Keratinocyte (primary cell): ENCODE measurements at places on chromosomes 4 and X.

GRCh38 chrX:87583679-87584078 is 66.1 kb downstream of the KLHL4 start:
- DNase-seq, result no peak

DNA sequence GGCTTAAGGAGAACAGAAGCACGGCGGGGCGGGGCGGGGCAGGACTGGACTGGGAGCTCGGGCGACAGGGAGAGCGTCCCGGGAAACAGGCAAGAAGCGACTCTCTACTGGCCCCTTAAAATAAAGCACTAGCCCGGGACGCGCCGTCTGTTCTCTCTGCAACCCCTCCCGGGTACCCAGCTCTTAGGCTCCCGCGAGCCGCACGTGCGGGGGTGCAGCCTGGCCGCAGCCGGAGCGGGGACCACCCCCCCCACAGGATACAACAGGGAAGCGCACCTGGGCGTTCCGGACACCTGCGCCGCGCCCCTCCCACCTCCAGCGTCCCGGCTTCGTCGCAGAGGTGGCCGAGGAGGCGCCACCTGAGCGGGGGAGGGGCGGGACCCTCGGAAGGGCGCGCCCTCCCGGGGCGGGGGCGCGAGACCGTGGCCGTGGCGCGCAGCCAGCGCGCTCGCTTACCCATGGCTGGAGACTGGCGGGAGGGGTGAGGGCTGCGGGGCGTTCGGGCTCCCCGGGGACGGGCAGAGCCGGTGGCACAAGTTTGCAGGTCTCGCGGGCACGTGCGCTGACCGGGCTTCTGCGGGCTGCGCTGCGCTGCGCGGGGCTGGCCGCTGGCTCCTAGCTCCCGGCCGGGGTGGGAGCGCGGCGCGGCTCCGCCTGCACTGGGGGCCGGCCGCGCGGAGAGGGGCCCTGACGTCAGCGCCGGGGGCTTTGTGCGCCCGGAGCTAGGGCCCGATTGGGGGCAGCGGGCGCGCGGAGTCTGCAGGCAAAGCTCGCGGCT is 91.5 kb downstream of the GEMIN8 start:
- no peak for DNase-seq

DNA sequence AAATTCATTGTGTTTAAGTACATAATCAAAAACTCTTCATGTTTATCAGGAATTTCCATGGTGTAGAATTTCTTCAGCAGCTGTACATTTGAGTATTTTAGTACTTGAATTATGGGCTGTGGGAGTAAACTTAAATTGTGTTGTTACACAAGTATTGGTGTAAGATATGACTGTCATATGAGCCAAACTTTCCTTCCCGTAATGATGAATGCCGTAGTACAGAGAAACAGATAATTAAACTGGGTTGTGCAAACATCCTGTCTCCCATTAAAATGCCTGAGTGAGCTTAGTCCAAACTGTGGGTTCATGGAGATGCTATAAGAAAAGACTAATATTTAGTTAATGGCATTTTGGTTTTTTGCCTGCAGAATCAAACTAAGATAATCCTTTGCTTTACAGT is 159.2 kb downstream of the SLC4A4 start:
- DNase-seq, result no peak

GRCh38 chrX:12950851-12951594 is 23.9 kb upstream of the TMSB4X start:
- no peak for DNase-seq

GRCh38 chrX:10972706-10973105 is 138.4 kb upstream of the HCCS start:
- DNase-seq, result no peak

DNA sequence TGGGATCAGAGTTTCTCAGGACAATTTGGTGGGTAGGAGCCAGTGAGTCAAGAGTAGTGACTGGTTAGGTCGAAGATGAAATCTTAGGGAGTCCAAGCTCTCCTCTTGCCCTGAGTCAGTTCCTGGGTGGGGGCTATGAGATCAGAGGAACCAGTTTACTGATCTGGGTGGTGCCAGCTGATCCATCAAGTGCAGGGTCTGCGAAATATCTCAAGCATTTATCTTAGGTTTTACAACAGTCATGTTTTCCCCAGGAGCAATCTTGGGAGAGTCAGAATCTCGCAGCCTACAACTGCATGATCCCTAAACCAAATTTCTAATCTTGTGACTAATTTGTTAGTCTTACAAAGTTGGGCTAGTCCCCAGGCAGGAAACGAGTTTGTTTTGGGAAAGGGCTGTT is 1833.2 kb upstream of the PCDH7 start:
- no peak for DNase-seq

GRCh38 chrX:41259516-41259915 is 74.4 kb upstream of the DDX3X start:
- DNase-seq, result no peak

DNA sequence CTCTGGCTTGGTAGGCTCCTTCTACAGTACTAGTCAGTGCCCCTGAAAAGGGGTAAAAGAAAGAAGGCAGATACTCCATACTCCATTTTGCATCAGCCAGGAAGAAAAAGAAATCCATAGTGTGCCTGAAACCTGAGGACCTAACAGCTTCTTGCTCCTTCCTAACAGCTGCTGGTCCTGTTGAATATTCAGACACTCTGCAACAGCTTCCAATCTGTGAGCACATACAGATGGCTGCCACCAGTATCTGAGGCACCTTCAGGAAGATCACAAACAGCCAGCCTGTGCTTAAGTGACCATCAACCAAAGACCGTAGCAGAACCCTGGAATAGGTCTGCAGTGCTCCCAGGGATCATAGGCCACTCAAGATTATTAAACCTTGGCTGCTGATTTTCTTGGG is 4.3 kb downstream of the GIMD1 start:
- DNase-seq, result no peak

GRCh38 chr4:84378983-84379382 is 120.1 kb downstream of the NKX6-1 start:
- DNase-seq, result no peak

- no peak for DNase-seq
Measured at GRCh38 chrX:104137496-104137895, 19.3 kb downstream of the SLC25A53 start.

GRCh38 chrX:150118476-150118875 is 180.2 kb upstream of the EOLA2 start:
- DNase-seq, result no peak

- DNase-seq, result no peak
Measured at GRCh38 chr4:63464393-63464792, 944.9 kb downstream of the TECRL start.

GRCh38 chrX:1883772-1884171 is 268.9 kb downstream of the ASMT start:
- no peak for DNase-seq

GRCh38 chrX:1026263-1027015 is 186.0 kb downstream of the CRLF2 start:
- no peak for DNase-seq

- no peak for DNase-seq
Measured at GRCh38 chrX:30414144-30414543, 105.0 kb upstream of the NR0B1 start.

DNA sequence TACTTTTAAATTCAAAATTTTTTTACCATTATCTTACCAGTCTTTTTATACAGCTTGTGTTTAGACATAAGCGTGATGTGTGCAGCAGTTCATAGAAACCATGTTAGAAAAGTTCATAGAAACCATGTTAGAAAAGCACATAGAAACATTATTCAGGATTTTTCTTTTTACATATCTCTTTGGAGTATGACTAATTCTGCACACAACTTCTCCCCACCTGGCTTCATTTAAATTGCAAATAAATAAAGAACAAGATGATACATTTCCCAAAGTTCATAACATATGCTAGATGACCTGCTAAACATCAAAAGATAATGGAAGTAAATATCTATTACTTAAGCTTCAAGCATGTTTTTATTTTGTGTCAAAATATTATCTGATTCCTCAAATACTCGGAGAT is 201.9 kb downstream of the BANK1 start:
- no peak for DNase-seq

- no peak for DNase-seq
Measured at GRCh38 chrX:67724359-67725110, 180.7 kb downstream of the AR start.

- peak; percentile 48 for DNase-seq
Measured at GRCh38 chr4:143251779-143252178, 67.1 kb downstream of the USP38 start.

- no peak for DNase-seq
Measured at GRCh38 chr4:83237591-83237990, 47.0 kb downstream of the COQ2 start.

GRCh38 chr4:41418444-41418843 is 119.5 kb upstream of the LIMCH1 start:
- DNase-seq, result no peak

- no peak for DNase-seq
Measured at GRCh38 chr4:173538148-173538908, 8.3 kb upstream of the HAND2 start.

DNA sequence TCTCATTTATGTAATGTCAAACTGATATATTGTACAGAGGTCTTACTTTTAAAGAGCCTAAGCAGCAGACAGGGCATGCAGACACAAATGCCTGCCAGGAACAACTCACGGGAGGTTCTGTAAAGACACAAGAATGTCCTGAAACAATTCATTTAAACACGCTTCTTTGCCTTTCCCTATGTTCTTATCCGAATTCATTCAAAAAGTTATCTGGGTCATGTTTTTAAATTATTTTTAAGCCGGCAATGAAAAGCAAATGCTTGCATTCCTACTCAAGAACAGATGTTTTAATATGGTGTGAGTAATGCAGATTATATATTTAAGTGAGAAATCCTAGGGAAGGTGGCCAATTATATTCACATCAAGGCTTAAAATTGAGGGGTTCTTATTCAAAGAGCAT is 192.6 kb downstream of the PDGFC start:
- DNase-seq, result no peak

DNA sequence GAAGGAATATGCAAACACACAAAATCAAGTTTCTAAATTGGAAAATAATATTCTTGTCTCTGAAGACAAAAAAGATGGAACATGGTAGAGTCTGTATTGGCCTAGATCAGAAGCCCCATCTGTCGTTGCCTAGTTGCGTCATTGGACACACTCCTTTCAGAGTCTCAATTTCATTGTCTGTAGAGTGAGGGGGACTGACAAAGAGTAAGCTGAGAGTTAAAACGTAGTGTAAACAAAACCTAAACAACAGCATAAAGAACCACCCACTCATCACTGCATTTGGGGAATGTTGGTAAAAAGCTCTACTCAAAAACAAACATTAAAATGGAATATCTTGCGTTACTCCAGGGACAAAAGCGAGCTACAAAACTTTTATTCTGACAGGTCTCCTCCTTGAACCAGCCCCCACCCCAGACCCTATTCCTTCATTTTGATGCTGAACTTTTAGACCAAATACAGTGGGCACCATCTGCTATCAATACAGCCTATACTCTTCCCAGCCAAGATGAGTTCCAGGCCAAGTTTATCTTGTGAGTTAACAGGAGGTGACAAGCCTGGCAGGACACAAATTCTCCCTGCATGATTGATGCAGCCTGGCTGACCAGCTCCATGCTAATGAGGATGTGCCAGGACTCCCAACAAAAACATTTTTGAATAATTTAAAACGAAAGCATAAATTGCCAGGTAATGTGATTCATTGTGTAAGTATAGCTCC is 125.2 kb downstream of the COL25A1 start:
- DNase-seq, result no peak

DNA sequence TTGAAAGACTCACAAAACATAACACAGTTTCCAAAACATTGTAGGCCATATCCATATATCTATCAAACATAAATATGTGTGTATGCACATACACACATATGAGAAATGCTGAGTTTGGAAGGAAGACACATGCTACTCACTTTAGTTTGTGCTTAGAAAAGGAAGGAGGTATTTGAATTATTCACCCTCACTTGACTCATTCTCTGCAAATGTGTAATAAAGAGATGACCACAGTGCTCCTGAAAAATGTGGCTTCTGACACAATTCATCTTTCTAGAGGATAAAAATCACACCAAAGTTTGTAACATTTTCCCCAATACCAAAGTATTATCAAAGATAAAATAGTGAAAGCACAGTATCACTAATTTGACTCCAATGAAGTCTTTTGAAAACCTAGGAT is 950.1 kb downstream of the FAT4 start:
- no peak for DNase-seq

DNA sequence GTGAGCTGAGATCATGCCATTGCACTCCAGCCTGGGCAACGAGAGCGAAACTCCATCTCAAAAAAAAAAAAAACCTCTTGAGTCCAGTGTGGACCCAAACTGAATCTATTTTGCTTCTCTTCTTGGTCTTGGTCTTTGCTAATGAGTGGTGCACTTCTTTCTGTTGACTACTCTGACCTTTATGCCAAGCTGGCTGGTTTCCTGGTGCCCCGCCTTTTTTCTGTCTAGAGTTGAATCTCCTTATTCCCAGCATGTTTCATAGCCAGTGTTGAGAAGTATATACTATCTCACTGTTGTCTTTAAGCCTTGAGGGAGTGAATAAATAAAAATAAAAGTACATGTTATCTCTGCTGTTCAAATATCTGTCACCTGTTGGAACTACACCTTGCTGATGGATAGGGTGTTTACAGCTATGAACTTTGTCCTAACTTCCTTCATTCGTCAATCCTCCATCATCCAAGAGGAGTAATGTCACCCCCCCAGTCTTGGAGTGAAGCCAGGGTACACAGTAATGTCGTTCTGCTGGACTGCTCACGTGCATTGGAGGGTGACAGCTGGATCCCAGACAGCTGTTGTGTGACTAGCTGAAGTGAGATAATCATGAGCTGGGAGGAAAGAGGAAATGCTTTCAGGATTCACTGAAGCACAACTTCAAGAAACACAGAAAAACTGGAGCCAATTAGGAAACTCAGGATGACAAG is 99.3 kb upstream of the PRKG2 start:
- DNase-seq, result no peak

GRCh38 chr4:174255786-174256185 is 27.7 kb downstream of the FBXO8 start:
- DNase-seq, result no peak

DNA sequence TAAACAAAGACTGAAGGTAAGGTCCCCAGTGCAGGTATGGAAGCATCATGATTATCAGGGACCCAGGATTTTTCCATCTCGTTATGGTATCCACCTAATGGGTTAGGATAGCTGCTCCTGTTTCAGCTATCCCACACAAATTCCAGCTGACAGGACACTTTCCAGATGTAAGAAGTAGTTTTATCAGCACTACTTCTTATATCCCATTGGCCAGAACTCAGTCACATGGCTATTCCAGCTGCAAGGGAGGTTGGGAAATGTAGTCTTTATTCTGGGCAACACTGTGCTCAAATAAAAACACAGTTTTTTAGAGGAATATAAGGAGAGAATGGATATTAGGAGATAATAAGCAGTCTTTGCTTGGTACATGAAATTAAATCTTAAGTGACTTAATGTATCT is 96.7 kb downstream of the SRPX start:
- DNase-seq, result no peak

GRCh38 chr4:174494726-174495125 is 27.6 kb downstream of the HPGD start:
- no peak for DNase-seq

GRCh38 chr4:48585401-48585800 is 95.3 kb downstream of the ZAR1 start:
- no peak for DNase-seq

GRCh38 chr4:159018062-159018629 is 84.7 kb upstream of the RAPGEF2 start:
- DNase-seq, result no peak

- DNase-seq, result no peak
Measured at GRCh38 chr4:127555106-127555505, 77.7 kb upstream of the INTU start.
